ENCODE measurements at places on chromosomes 1 and 21.

GRCh38 chr1:3283849-3284248 lies 170.6 kb upstream of the ARHGEF16 start:
- no peak for DNase-seq

GRCh38 chr1:58477390-58477789 lies 69.1 kb downstream of the OMA1 start:
- DNase-seq = no peak

- no peak for DNase-seq
Observed at GRCh38 chr1:175494011-175494554, 249.3 kb downstream of the TNR start.

- DNase-seq = no peak
Observed at GRCh38 chr1:208737161-208737560, 493.0 kb upstream of the PLXNA2 start.

GRCh38 chr1:8155528-8156186 lies 129.5 kb upstream of the ERRFI1 start:
- no peak for DNase-seq

DNA sequence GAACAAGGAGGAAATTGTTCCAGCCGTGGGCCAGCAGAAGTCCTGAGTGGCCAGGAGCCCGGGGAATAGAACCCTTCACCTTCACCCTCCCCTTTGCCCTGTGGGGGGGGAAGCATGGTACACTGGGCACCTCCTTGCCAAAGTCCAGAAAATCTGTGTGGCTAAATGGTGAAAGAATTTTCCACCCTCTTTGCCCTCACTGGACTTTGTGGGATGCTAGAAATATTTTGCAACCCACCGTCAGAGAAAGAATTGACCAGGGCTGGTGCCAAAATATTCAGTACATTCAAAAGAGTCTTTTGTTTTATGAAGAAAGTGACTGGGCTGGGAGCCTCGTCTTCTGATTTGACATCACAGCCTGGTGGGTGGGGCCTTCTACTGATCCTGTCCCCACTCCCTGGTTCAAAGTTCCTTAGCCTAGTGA lies 14.6 kb downstream of the NFASC start:
- no peak for DNase-seq

DNA sequence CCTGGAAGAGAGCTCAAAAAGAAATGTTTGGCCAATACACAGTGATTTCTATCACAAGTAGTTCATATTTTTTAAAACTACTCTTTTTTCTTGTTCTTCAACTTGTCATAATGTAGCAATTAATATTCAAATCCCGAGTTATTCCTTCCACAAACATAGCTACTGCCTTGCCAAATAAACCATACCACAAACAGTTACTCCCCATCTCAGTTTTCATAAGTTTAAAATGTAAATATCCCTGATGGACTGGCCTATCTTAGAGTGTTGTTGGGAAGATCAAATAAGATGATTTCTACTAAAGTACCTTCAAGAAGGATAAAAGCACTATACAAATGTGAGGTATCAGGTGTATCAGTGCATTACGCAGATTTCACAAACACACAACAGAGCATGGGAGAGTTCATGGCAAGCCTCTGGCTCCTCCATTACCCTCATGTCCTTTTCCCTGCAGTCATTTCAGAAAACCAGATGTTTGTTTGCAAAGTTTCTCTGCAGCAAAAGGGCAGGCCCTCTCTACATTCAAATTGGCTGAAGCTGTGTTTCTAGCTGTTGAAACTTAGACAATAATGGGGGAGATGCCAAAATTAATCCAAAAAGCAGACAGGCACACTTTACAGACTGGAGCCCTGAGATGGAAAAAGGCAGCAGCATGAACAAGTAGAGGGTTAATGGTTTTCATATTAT lies 16.1 kb downstream of the WLS start:
- DNase-seq = no peak

DNA sequence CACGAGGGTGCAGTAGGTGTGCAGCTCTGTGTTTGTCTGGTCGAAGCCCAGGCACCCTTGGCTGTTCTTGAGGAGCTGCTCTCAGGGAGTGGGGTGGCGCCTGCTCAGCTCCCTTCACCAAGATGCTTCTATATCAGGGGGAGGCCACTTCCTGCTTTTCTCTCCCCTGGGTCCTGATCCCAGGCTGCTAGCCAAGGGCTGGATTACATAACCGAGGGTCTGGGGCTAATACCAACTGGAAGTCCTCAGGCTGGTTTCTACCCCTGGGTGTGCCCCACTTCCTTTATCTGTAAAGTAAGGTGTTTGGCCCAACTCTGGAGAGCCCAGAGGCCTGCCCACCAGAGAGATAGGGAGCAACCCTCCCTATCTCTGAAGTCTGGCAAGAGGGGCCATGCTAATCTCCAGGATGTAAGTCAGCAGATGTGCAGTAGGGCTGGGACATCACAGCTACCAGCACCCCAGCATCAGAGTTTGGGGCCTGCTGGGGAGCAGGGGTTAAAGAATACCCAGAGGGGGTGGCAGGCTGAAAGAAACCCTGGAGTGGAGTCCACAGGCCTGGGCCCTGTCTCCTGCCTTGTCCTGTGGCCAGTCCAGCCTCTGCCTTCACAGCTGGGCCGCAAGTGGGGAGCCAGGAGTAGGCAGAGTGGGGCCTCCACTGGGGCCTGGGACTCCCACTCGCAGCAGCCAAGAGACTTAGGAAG lies 2.1 kb downstream of the SELENBP1 start:
- no peak for DNase-seq

GRCh38 chr1:7827126-7827955 lies 25.5 kb downstream of the UTS2 start:
- DNase-seq = peak; percentile 21

DNA sequence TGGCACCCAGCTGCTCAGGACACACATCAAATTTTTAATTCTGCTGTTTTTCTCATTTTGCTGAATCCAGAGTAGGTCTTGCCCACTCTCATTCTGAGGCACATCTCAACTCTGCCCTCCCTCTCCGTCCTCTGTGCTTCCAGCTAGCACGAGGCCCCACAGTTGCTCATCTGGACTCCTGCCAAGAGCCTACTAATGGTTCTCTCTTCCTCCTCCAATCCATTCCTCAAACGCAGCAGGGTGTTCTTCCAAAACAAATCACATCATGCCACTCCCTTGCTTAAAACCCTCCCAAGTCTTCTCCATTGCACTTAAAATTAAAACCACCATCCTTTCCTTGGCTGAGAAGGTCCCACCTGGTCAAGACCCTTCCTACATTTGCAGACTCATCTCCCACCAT lies 49.8 kb upstream of the SCAF4 start:
- DNase-seq = no peak

All from effector memory CD4-positive, alpha-beta T cell (primary cell).